ENCODE measurements at places on chromosomes 11 and 22.

DNA sequence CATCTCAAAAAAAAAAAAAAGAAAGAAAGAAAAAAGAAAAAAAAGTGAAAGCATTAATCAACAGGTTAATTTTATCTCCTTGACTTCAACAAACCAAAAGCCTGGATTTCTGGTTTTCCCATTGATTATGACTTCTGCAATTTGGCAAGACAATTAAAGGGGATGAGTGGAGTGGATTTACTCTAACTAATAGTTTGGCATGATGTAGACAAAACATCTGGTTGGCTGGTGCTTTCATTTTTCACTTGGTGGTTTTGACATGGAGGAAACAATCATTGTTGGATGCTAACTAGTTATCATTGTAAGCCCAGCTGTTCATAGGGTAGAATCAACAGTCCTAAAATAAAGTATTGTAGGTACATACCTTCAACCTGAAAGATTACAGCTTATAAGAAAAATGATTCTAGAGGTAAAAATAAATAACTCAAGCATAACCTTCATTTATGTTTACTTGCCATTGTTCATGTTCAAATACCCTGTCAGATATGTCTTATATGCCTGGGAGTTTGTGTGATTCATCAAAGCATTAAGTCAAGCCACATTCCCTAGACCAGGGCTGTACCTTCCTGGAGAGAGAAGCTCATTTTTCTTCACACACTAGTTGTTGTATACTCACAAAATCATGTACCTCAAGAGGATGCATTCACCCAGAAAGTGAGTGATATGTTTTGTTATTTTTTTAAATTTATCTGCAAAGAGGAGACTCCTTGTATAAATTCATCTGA is 15.1 kb downstream of the FIBIN start:
- no peak for DNase-seq

DNA sequence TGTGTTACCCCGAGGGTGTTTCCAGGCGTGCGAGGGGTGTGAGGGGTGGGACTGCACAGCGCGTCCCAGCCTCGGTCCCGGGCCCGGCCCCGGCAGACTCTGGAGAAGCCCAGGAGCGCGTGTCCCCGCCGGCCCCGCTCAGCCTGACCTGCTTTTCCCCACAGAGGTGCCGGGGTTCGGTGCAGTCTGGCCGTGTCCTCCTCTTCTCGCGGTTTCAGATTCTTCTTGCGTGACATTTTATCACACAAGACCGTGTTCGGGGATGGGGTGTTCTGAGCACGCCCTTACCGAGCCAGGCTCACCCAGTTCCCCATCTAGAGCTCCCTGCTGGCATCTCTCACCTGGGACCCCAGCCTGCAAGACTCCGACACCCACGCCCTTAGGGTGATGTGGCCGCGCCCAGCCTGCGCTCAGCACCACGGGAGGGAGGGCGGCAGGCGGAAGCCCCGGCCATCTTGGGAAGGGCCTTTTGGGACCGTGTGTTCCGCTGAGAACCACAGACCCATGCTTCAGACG is 775.6 kb downstream of the BRD1 start:
- DNase-seq, result no peak

DNA sequence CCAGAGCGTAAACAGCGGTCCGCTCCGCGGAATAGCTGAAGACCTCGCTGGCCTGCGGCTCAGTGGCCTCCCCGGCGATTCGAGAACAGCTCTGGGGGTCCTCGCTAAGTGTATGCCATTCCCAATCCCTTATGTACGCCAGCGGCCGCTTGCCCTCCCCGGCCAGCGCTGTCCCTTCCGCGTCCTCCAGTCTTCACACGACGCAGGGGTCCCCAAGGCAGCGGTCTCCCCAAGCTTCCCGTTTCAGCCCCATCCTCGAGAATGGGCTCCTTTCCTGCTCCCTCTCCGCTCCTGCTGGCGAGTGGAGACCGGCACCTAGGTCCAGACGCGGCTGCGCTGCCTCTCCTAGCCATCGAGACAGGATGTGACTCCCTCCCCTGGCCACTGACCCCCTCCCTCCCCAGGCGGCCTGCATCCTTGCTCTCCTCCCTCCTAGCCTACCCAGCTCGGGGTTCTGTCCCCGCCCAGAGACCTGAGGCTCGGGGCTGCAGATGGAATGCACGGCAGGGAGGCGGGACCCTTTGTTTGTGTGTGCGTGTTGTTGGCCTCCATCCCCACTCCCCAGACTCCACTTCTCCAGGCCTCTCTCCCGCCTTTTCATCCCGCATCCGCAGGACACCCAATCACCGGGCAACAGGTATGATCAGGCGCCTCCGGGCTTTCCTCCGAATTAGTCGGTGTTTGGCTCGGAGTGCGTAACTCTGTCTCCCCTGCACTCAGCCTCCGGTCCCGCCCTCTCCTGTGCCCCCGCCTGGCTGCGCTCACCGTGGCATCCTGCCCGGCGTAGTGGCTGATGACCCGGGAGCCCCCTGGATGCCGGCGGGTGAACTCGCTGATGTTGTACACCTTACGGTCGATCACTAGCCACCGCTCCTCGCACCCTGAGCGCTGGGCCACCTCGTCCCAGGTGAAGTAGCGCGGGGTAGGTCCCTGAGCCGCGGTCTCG is 740 bp downstream of the FADS1 start:
- no peak for DNase-seq

DNA sequence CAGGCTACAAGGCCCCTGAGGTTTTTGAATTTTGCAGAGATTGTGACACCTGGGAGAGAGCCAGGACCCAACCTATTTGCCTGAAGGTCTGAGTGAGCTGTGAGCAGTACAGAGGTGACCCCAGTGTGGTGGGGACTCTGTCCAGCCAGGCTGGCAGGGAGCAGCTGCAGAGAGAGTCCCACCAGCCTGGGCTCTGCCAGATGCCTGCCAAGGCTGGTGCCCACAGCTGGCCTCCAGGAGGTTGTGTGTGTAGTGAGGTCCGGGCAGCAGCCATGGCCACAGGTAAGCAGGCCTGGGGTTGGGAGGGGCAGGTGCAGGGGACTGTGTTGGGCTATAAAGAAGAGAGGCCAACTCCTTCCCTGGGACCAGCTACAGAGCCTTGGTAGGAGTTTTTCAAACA is 144.8 kb downstream of the CRYBB2 start:
- DNase-seq, result no peak

DNA sequence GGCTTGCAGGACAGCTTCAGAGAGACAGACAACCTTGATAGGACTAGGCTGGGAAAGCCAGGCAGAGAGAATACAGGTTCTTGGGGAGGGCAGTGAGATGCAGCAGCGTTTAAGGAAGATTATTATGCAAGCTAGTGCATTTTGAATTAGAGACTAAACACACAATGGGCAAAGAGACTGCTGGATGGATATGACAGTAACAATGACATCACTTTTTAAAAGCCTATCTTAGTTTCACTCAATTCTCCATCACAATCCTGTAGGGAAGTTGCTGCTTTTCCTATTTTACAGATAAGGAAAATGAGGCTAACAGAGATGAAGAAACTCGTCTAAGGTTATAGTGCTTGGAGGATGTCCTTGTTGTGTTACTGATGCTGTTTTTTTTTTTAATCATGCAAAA is 5.6 kb downstream of the JHY start:
- no peak for DNase-seq

- DNase-seq, result no peak
Observed at GRCh38 chr22:29442976-29443375, 4.6 kb downstream of the RFPL1 start.

Data from amygdala (tissue), 56 donors.